H9 (cell line): ENCODE measurements at places on chromosomes 3 and 15. TPM values are rescaled to one million over a fixed set of nuclear protein-coding genes. Genes with fewer than 3 reads are reported as not detected.
A peak's percentile ranks its signal among the peaks of the same experiment; 100 is the strongest.

DNA sequence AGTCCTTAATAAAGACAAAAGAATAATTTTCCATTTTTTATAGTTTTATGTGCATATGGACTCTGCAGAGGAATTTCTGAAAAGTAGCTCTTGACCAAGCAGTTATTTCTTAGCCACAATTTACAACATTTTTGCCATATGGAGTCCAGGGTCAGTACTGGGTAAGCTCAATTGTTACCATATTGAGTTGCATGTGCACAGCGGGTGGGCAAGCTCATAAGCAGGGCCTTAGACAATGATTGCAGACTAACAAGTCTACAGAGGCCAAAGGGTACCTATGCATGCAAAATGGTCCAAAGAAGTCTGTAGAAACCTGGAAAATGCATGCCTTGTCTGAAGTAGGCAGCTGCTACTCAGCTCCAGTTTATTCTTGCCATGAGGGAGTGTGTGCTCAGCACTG is 19.0 kb upstream of the ARHGEF26 start:
- no peak overlapping the region for H3K27ac ChIP-seq
- no peaks in the 10 kb centered on the region for H3K27me3 ChIP-seq
- no peak for DNase-seq
- H3K36me3 ChIP-seq: no peaks in the 10 kb centered on the region
- peaks cover 2% of the 10 kb centered on the region; the same call in 1 of the 2 replicates for H3K4me1 ChIP-seq
- no peak overlapping the region for H3K4me3 ChIP-seq

DNA sequence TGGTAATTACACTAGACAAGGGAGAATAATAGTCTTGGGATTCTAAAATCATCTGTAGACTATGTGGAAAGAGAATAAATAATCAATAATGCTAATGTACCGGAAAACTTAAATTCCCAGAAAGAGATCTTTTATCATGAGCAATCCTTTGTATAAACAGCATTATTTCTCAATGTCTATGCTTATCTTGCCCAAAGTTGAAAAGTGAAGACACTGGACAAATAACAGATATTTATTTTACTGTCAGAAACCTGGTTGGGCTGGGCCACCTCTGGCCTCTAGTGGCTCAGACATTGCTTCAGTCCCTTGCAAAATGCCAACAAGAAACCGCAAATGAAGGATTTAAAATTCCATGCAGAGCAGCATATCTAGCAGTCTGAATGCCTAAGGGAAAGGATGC is 409.9 kb downstream of the FHIT start:
- H3K27ac ChIP-seq: no peak overlapping the region
- no peak overlapping the region for H3K4me3 ChIP-seq
- no peaks in the 10 kb centered on the region for H3K27me3 ChIP-seq
- no peaks in the 10 kb centered on the region for H3K4me1 ChIP-seq

The TRH gene
- not detected in 2 replicates for total RNA-seq

The ETV5 gene
- total RNA-seq: 7.7 and 8.0 TPM in 2 replicates

The PPP1R14D gene
- not detected in 2 replicates for total RNA-seq

DNA sequence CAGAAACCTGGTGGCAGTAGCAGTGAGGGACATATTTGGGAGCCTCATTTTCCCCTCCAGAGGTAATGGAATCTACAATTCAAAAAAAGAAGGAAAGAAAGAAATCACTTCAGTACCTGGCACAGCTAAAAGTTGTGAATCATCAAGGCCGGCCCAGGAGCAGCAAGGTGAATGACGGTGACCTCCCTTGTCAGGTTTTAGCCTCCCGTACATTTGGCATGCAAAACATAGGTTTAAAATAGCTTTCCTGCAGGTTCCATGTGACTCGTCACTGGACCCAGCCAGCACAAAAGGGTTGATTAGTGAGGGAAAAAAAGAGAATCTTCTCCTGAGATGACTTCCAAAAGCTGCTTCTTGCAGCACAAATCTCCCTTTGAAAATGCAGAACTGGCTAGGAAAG is 394.2 kb downstream of the LSAMP start:
- H3K4me1 ChIP-seq: no peaks in the 10 kb centered on the region
- no peak overlapping the region for H3K27ac ChIP-seq
- DNase-seq: no peak
- no peaks in the 10 kb centered on the region for H3K27me3 ChIP-seq
- no peak overlapping the region for H3K4me3 ChIP-seq

DNA sequence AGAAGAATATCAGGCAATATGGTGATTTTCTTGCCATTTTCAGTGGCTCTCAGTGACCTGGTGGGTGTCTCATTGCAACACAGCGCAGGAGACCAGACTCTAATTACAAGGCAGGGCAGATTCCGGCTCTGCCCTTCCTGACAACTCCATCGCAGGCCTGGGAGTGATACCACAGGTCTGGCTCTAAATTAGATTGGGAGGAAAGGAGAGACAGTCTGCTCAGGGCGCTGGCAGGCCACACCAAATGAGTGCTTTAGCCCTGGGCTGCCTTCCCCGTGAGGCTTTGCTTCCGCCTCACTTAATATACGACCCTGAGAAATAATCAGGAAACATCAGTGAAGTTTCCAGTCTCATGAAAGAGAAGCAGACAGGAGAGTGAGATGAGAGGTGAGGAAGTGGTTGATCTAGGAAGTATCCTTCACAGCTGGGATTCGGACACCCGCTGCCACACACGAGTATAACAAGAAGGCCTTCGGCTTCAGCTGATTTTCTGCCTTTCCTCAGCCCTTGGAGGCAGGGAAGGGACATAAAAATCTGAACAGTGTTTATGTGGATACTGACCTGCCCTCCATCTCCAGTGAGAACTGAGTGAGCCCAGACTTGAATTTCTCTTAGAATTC is 73.7 kb upstream of the PROK2 start:
- H3K36me3 ChIP-seq: no peaks in the 10 kb centered on the region; the same call in 1 of the 3 replicates
- no peaks in the 10 kb centered on the region for H3K27me3 ChIP-seq
- no peak overlapping the region for H3K27ac ChIP-seq
- H3K4me3 ChIP-seq: no peak overlapping the region
- H3K4me1 ChIP-seq: peaks cover 8% of the 10 kb centered on the region; the same call in 1 of the 2 replicates
- no peak for DNase-seq

DNA sequence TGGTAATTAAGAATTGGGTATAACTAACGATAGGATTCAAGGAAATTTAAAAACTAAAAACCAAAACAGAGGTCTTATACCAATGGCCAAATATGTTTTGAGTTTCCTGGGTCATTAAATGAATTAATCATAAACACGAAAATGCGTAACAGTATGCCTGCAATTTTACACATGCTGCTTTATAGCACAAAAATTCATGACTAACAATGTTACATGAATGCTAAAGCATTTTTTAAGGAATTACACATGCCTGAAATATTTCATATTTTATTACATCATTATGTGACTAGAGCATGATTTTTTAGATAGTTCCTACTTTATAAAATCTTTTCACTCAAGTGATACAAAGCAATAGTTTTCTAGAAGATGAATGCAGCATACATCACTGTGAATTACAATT is 74.7 kb downstream of the ZNF148 start:
- no peak overlapping the region for H3K27ac ChIP-seq
- no peak for DNase-seq
- H3K4me1 ChIP-seq: no peaks in the 10 kb centered on the region
- no peaks in the 10 kb centered on the region for H3K27me3 ChIP-seq
- H3K4me3 ChIP-seq: no peak overlapping the region
- no peaks in the 10 kb centered on the region for H3K36me3 ChIP-seq

DNA sequence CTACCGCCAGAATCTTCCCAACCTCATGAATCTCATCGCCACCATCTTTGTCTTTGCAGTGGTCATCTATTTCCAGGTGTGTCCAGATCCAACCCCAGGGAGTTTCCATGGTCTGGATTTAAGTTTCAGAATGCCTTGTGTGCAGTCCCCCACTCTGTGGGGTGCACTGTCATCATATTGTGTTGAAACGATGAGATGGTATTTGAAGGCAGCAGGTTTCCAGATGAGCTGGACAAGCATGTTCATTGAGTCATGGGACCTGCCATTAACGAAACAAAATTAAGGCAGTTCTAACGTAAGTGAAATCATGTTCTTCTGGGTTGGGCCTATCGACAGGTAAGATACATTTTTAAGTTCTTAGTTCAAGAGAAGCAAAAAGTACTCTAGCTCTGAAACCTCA is 12.7 kb downstream of the SEC61A1 start:
- H3K27me3 ChIP-seq: no peaks in the 10 kb centered on the region
- DNase-seq: no peak
- H3K4me3 ChIP-seq: no peak overlapping the region
- H3K36me3 ChIP-seq: peaks cover 96% of the 10 kb centered on the region
- H3K27ac ChIP-seq: no peak overlapping the region

DNA sequence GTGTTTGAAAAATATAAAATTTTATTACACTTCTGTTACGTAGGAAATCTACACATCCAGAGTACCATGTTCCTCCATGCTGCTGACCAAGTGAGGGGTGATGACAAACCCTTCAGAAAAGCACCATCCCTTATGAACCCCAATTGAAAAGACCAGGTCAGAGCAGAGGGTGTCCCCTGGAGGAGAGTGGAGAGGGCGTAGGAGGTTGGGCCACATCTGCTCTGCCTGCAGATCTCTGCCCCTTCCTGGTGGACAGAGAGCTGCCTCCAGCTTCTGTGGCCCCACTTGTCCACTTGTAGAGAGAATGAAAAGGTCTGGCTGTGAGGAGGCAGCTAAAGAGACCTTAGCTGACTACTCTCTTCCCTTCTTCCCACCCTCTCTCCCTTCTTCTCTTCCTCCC is 55.5 kb downstream of the GLDN start:
- H3K4me1 ChIP-seq: no peaks in the 10 kb centered on the region; the same call in 1 of the 2 replicates
- no peaks in the 10 kb centered on the region for H3K36me3 ChIP-seq
- peak; percentile 12 for DNase-seq
- H3K4me3 ChIP-seq: no peak overlapping the region

The CPEB1 gene
- total RNA-seq: 1.0 and 1.5 TPM in 2 replicates

- peaks cover under 1% of the 10 kb centered on the region; the same call in 1 of the 2 replicates for H3K4me1 ChIP-seq
- H3K36me3 ChIP-seq: peaks cover 9% of the 10 kb centered on the region; the same call in 1 of the 2 replicates
- H3K4me3 ChIP-seq: no peak overlapping the region
- DNase-seq: no peak
- no peak overlapping the region for H3K27ac ChIP-seq
- no peaks in the 10 kb centered on the region for H3K27me3 ChIP-seq
Measured at GRCh38 chr15:85490856-85491255, 110.5 kb downstream of the AKAP13 start.

DNA sequence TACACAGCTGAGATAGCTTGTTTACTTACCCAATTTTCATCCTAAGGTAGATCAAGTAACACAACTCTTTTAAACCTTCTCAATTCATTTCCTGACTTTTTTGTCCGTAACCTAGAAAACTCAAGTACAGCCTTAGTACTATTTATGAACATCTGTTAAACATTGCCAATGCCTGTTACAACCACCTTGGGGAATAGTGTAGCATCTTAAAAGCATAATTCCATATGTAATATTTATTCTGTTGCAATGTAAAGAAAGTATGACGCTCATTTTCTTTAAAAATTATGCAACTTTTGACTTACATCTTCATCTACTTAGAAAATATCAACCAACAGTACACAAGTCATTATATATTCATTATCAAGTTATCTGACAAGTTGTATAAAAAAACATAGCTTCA is 54.6 kb downstream of the SUCLG2 start:
- H3K27me3 ChIP-seq: no peaks in the 10 kb centered on the region
- H3K4me3 ChIP-seq: no peak overlapping the region
- H3K36me3 ChIP-seq: peaks cover under 1% of the 10 kb centered on the region; the same call in 1 of the 2 replicates
- H3K27ac ChIP-seq: no peak overlapping the region
- no peak for DNase-seq
- H3K4me1 ChIP-seq: peaks cover 3% of the 10 kb centered on the region; the same call in 1 of the 2 replicates

DNA sequence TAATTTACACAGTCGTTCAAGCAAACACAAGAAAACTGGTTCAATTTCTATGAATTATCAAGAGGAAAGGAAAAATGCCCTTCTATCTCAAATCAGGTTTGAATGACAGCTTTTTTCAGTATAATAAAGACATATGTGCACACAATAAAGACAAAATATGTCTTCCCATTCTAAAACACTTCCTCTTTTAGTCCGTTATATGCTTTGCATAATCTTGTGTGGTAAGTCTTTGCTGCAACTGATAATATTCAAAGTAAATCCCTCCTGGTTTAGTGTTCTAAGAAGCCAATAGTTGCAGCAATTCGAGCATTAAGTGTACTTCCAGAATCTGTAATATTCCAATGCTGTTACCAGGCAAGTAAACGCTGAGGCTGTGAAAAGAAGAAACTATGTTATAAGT is 43.7 kb upstream of the MAPKBP1 start:
- H3K27ac ChIP-seq: no peak overlapping the region
- DNase-seq: no peak
- H3K36me3 ChIP-seq: peaks cover 18% of the 10 kb centered on the region
- no peaks in the 10 kb centered on the region for H3K4me1 ChIP-seq

The CCDC13 gene
- total RNA-seq: not detected in 2 replicates

- no peak overlapping the region for H3K4me3 ChIP-seq
- no peak for DNase-seq
- H3K27ac ChIP-seq: no peak overlapping the region
- no peaks in the 10 kb centered on the region for H3K27me3 ChIP-seq
Measured at GRCh38 chr15:36643551-36643950, 64.1 kb downstream of the CDIN1 start.

The ZPLD1 gene
- not detected in 2 replicates for total RNA-seq

- no peak for DNase-seq
- H3K4me3 ChIP-seq: peak overlapping the region; percentile 75
Measured at GRCh38 chr15:38073178-38073946, 138.9 kb downstream of the TMCO5A start.

- peaks cover 2% of the 10 kb centered on the region; the same call in 1 of the 2 replicates for H3K4me1 ChIP-seq
- H3K36me3 ChIP-seq: peaks cover 7% of the 10 kb centered on the region
- H3K27ac ChIP-seq: no peak overlapping the region
- H3K4me3 ChIP-seq: no peak overlapping the region
- DNase-seq: no peak
Measured at GRCh38 chr15:66459818-66460615, 37.5 kb downstream of the SNAPC5 start.

The ILDR1 gene
- 0.68 and 1.1 TPM in 2 replicates for total RNA-seq

- H3K4me3 ChIP-seq: peak overlapping the region; percentile 84
- H3K4me1 ChIP-seq: peaks cover 4% of the 10 kb centered on the region
- no peaks in the 10 kb centered on the region for H3K27me3 ChIP-seq
- peak overlapping the region; percentile 68 for H3K27ac ChIP-seq
- DNase-seq: peak; percentile 39
Measured at GRCh38 chr3:129277829-129278271, 820 bp upstream of the HMCES start.

- no peak overlapping the region for H3K4me3 ChIP-seq
- DNase-seq: no peak
- H3K27me3 ChIP-seq: no peaks in the 10 kb centered on the region
- no peaks in the 10 kb centered on the region for H3K4me1 ChIP-seq
- H3K27ac ChIP-seq: no peak overlapping the region
Measured at GRCh38 chr3:176759815-176760506, 437.3 kb downstream of the TBL1XR1 start.

The C3orf49 gene
- not detected in 2 replicates for total RNA-seq

The PRR20G gene
- 0.26 and 0.35 TPM in 2 replicates for total RNA-seq

- no peak for DNase-seq
- no peaks in the 10 kb centered on the region for H3K27me3 ChIP-seq
- H3K4me1 ChIP-seq: no peaks in the 10 kb centered on the region
- no peak overlapping the region for H3K4me3 ChIP-seq
- no peak overlapping the region for H3K27ac ChIP-seq
- peaks cover 42% of the 10 kb centered on the region for H3K36me3 ChIP-seq
Measured at GRCh38 chr3:130679218-130679617, 67.4 kb downstream of the PIK3R4 start.

The STRA6 gene
- total RNA-seq: 11.2 and 12.8 TPM in 2 replicates
